ENCODE measurements at places on chromosomes 5 and 9.

DNA sequence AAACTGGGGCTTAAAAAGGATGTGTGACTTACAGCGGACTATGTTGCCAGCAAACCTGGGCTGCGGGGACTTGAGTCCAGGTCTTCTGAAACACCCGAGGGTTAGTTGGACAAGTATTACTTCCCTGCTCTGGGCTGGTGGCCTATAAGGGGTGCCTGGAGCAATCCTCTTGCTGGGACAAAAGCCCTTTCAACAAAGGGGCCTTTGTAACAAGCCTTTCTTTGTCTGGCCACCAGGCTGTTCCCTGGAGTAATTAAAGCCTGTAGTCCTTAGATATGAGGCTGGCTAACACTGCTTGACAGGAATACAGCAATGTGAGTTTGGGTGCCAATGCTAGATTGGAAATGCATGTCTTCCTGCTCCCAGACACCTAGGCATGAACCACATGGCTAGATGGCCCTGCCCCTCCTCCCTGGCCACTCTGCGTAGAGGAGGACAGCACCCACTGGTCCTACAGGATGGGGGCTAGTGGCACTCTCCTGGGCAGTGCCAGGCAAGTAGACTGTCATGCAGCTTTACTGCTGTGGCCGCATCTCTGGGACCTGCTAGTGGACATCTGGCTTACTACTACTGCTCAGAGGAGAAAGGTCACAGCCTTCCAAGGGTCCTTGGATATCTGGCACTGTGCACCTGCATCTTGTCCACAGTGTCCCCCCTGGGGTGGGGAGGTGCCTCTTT lies 343.1 kb downstream of the ZSWIM6 start:
- no peak for DNase-seq

- no peak for DNase-seq
These were observed 345.2 kb downstream of the GLIS3 start for GRCh38 chr9:3954331-3955304.

GRCh38 chr5:137731176-137731575 lies 4.7 kb downstream of the KLHL3 start:
- DNase-seq: no peak

DNA sequence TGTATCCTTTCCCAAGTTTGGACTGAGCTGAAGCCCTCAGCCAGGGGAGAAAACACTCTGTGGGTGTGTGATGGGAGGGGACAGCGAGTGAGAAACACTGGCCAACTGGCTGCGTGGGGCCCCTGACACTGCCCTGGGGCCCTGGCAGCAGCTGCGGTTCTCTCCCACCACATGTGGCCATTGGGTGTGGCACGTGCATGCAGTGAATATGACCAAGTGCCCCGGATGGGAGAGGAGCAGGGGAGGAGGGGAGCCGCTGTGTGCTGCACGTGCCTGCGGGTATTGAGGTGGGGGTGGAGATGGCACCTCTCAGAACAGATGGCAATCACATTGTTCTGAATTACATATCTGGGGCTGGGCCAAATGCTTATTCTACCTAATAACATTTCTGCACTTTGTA lies 242.4 kb upstream of the PCSK5 start:
- DNase-seq: no peak

DNA sequence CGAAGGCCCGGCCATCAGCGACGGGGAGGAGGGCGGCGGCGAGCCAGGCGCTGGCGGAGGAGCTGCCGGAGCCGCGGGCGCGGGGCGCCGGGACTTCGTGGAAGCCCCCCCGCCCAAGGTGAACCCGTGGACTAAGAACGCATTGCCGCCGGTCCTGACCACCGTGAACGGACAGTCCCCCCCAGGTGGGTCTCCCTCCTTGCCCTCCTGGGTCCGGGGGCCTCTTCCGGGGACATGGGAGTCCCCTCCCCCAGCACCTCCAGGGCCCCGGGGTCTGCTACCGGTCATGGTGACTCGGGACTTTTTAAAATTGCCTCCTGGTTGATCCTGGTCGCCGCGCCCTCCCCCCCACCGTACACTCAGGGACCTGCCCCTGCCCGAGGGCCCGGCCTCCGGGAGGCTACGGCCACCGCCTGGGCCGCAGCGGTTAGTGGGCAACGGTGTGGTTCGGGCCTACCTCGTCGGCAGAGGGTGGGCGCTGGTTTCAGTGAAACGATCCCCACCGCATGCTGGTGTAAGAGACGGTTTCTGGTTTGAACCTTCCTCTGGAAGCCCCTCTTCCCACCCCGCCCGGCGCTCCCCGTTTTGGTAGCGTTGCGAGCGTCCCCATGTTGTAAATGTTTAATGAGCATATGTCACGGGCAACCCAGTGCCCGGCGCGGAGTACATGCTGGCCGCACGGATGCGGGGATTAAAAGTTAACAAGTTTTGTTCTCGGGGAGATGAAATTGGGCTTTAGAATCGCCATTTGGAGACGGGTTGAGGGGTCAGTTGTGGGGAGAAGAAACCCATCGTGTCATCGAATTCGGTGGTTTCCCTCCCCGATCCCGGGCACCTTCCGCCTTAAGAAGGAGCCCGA lies 1.1 kb downstream of the LARP1 start:
- DNase-seq: no peak

GRCh38 chr5:170132269-170132975 lies 26.7 kb downstream of the FOXI1 start:
- no peak for DNase-seq

DNA sequence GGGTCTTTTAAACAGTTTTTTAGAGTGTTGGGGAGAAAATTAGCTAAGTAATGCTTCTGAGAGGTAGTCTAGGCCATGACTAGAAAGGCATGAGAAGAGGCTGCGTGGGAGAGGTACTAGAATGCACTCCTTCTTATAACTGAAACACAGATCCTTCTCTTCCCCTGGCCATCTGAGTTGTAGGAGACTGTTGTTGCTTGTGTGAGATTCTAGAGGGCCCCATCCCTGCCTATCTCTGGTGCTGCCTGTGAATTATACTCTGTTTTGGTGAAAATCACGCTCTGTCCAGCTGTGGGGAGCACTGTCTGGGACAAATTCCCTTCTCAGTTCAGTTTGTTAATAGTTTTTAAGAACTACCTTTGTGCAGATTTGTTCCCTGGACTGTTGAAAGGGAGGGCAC lies 37.5 kb downstream of the MAP1B start:
- DNase-seq: no peak

- DNase-seq: no peak
These were observed 207.9 kb downstream of the C9orf50 start for GRCh38 chr9:129412814-129413536.

GRCh38 chr5:9192266-9192665 lies 353.6 kb downstream of the SEMA5A start:
- DNase-seq: no peak

DNA sequence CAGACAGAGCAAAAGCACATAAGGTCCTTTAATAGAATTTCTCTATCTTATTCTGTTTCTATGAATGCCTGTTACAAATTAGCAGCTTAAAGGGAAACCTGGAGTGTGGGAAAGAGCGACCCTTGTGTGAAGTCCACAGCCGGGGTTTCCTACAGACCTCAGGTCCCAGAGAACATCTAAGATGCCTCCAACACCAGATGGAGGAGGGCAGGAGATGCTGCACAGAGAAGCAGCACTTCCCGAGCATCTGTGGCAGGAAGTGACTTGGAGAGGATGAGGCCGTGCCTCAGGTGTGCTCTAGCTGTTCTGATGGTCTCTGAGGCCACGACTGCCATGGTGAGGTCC lies 26.8 kb downstream of the IRF1 start:
- no peak for DNase-seq

Measured in NCI-H510A treated with DMSO at 0.1 percent for 48 hours (cell line).